ENCODE measurements at places on chromosomes 6 and 20.

DNA sequence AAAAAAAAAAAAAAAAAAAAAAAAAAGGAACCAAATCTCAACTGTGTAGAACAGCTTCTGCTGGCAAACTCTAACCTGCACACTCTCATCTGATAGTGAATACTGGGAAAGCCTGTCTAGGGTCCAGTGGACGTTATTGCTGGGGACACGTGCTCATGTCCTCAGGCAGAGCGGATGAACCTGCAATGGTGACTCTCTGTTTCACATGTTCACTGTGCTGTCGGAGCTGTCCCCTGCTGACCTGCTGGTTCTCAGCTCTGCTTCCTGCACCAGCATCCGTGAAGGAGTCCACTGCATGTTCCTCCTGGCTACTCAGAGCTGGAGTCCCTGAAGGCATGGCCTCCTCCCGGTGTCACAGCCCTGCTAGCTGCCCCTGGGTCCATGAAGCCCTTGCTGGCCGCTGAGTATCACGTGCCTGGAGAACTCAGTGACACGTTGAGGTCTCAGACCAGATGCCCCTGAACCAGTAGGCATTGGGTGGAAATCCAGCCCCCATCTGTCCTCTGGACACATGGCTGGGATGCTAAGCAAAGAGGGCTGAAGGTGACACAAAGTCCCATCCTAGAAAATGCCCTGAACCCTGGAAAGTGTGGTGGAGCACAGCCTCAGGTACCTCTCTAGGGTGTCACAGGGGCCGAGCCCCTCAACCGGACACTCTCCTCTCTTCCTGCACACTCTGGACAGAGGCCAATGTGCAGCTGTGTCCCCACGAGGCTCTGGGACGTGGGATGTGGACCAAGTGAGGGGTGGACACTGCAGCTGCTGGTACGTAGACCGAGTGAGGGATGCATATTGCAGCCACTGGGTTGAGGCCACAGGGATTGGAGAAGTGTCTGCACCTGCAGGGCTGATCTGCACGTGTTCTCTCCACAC lies 54.9 kb upstream of the FRMD1 start:
- DNase-seq, result no peak

DNA sequence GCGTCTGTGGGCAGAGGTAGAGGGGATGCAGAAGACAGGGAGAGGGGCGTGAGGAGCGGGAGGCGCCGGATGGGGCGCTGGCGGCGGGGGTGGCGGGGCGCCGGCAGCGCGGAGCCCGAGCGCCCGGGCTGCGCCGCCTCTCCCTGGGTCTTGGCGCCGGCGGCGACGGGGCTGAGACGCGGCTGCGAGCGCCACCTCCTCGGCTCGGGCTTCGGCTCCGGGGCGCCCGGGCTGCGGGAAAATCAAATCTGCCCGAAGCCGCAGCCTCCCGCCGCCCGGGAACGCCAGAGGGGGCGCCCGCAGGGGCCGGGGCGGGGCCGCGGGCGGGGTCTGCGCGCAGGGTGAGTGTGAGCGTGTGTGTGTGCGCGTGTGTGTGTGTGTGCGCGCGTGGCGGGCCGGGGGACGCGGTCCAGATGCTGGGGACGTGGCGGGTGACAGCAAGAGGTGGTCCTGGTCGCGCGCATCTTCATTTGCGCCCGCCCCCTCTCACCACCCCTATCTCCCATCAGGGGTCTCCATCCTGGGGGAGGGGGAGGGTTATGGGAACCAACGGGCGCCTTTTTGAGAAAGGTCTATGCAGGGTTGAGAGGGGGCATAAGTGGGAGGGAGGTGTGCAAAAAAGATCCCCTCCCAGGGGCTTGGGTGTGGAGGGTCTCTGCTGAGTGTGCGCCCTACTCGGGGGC lies 646 bp upstream of the CPNE5 start:
- no peak for DNase-seq

GRCh38 chr20:57774951-57775350 lies 65.1 kb upstream of the PMEPA1 start:
- DNase-seq, result no peak

DNA sequence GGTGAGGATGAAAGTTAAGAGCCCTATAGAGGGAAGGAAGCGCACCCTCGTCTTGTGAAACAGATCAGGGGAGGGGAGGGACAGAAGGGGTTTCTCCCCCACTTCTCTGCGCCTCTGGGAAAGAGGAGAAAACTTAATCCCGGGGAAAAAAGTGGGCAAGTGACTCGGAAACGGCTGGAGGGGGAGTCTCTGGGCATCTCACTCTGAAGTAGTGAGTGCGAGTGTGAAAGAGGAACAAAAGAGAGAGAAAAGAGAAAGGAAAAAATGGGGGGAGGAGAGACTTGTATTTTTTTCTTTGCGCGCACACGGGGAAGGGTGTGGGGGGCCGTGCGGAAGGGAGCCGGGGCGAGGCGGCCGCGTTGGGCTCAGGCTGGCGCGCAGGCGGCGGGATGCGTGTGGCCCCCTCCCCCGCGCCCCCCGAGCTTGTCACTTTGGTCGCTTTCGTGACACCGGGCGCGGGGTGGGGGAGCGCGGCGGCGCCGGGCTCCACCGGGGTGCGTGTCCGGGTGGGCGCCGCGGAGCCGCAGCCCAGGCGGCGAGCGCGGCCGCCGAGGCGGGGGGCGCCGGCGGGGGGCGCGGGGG lies 454 bp downstream of the L3MBTL3 start:
- DNase-seq, result no peak

- no peak for DNase-seq
Measured at GRCh38 chr6:14524319-14524718, 406.7 kb downstream of the CD83 start.

GRCh38 chr6:12595161-12595811 lies 121.3 kb upstream of the PHACTR1 start:
- no peak for DNase-seq

DNA sequence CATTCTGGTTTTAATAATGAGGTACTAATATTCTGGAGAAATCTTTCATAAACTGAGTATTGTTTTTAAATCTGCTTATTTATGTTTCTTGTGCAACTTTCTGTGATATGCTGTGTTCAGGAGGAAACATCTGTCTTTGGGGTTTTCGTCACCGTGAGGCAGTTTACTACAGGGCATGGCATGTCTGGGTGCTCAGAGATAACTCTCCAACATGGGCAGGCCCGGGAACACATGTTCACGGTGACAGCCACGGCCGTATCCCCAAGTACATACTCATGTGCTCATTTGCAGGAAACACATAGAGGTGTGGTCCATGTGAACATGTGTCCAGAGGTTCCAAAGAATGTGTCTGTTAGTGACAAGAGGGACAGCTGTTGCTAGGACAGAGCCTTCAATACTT lies 62.1 kb upstream of the CNKSR3 start:
- DNase-seq, result no peak

DNA sequence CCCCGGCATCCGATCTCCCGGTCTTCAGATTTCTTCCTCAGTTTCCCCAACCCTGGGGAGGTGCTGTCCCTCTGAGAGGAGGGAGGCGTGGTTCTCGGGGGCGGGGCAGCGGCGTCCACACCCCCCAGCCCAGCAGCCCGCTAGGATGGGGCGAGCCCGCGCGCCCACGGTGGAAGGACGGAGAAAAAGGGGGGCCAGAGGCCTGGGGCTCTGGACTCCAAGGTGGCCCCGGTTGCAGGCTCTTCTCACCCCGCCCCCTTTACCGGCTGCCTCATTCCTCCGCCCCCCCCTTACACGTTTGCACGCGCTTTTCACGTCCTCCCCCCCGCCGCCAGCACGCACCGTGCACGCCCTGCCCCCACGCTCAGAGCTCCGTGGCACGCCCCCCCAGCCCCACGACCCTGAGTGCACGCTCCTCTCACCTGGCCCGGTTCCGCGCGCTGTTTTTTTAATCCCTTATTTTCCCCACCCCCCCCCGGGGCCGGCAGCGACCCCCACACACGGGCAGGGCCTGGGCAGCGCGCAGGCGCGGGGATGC lies 402 bp downstream of the ZBTB12 start:
- no peak for DNase-seq

DNA sequence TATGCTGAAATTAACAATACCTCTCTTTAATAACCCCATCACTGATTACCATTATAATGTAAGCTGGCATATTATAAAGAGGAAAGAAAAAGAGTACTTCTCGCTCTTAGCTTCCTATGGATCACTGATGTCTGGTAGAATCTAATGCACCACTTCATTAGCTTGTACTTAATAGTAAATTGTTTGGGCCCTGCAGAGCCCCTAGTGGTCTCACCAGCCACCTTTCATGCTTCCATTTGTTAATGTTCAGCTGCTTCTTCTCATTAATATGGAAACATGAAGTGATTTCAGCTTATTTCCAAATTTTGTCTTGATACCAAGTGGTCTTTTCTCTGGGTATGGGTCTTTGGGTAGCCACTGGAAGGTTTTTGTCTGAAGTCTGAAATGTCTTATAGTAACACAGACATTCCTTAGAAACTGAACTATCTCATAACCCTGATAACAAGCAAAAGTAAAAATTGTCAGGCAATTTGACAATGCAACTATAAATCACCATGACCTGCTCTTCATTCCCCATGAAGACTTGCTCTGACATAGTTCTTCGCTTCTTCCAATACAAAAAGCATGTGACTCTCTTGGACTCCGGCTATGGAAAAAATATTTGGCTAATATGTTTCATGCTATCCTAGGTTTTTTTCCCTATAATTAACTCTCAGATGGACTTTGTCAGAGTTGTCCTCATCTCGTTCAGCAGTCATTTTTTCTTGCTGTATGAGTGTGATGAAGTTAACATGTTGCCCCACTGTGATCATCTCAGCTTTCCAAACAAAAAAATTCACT lies 395.8 kb upstream of the MARCKS start:
- DNase-seq, result no peak

GRCh38 chr6:45504947-45505346 lies 127.2 kb upstream of the SUPT3H start:
- DNase-seq, result no peak

GRCh38 chr20:18729231-18729825 lies 84.3 kb upstream of the SCP2D1 start:
- DNase-seq, result no peak

DNA sequence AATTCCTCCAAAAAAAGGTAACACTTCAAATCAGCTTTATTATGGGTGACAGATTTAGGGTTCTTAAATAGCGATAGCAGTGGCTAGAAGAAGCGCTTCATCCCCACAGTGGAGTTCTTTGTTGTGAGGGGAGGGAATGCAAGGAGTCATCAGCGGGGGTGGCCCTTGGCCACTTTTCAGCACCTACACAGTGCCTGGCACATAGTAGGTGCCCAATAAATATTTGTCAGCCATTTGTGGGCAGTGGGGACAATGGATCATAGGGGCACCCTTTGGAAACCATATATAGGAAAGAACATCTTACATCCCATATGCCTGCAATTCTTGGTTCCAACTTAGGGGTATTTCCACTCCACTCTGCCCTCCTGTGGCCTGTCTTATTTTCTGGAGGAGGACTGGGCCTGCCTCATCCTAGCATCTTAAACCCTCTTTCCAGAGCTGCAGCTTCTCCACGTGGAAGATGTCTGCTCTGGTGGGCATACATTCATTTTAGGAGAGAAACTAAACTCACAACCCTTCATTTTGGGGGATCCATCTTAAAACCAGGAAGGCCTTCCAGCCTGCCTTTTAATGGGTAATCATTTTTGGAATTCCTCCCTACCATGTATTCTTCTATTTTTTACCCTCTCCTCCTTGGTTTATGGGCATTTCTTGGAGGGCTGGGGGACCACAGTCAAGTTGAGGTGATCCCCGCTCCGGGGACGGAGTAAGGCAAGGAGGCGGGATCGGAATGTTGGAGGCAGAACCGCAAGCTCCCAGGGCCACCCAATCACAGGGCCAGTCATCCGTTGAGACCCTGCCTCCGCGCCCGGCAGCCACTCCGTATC lies 2.6 kb upstream of the GPSM3 start:
- no peak for DNase-seq
